ENCODE measurements at places on chromosomes 2 and 18.

- DNase-seq, result no peak
These were observed 69.6 kb downstream of the PTGR3 start for GRCh38 chr18:75139226-75139911.

DNA sequence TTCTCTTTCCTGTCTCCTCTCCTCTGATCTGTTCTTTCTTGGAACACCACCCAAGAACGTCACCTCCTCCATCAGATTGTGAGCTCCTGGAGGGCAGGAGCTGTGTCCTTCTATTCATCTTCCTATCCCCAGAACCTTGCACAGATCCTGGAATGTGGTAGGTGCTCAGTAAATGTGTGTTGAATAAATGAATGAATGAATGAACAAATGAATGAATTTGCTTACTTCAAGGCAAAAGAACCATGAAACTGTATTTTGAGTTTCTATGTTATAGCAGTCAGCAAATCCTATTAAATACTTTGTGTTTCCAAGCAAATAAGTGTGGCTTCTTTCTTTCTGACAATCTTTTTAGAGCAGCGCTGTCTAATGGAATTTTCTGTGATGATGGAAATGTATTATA, 14.8 kb downstream of the FABP1 start:
- DNase-seq, result no peak

DNA sequence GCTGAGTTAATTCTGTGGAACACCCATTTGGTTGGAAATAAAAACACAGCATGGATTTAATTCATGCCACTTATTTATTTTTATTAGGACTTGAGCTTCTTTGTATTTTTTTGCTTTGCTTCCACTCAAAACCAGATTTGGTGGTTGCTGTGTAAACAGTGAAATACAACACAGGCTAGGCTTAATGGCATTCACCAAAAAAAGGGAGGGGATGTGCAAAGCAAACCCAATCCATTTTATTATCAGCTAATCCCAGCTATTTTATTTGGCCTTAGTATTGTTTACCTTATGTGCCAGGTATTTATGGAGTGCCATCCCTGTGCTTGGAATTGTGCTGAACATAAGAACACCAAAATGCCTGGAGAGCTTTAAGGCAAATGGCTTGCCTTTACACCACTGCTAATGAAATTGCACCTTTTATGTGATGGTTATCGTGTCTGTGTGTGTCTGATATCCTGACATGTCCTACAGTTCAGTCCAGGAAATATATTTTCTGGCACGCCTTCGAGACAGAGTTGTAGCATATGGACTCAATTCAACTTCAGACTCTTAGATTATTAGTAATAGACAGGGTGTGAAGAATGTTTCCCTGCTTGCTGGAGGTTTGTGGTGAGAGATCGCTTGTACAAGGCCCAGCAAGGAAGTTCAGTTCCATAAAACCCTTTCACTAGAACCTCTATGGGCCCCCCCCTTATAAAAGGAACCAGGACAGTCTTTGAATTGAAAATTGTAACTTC, 99.6 kb downstream of the PRPF40A start:
- DNase-seq, result no peak

GRCh38 chr18:27120246-27120645, 64.9 kb downstream of the CHST9 start:
- no peak for DNase-seq

- DNase-seq, result no peak
These were observed 474.9 kb upstream of the TCF4 start for GRCh38 chr18:56062931-56063330.

DNA sequence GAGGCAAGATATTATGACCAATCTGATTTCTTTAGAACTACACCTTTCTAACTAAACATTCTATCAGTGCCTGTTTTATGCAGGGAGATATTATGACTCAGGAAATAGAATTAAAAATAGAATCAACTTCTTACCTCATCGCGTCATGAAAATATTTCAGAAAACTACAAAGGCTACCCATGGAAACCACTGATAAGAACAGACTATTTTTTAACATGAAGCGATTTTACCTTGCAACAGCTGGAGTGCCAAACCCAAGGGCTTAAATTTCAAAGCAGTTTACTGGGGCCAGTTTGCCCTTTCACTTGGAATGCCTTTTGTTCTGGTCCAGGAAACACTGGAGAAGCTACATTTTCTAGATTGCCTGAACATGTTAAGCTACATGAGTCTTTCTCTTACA, 304.8 kb upstream of the CCDC68 start:
- peak; percentile 59 for DNase-seq

DNA sequence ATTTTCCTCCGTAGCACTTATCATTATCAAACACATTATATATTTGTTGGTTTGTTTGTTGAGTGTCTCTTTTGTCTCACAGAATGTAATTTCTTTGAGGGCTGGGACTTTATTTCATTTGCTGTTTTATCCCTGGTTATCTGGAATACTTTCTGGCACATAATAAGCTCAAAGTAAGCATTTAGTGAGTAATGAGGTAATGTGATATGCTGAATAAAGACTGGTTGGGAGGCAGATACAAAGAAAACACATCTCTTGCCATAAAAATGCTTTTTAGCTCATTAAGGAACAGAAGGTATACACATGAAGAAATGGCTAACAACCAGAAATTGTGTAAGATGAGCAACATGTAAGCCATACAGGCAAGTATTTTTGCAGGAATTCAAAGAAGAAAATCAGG, 1411.8 kb downstream of the LRP1B start:
- no peak for DNase-seq

- DNase-seq, result no peak
These were observed 21.6 kb upstream of the RAB6C start for GRCh38 chr2:129957891-129958290.

- DNase-seq, result no peak
These were observed 436.6 kb downstream of the LRRTM4 start for GRCh38 chr2:77085561-77085960.

DNA sequence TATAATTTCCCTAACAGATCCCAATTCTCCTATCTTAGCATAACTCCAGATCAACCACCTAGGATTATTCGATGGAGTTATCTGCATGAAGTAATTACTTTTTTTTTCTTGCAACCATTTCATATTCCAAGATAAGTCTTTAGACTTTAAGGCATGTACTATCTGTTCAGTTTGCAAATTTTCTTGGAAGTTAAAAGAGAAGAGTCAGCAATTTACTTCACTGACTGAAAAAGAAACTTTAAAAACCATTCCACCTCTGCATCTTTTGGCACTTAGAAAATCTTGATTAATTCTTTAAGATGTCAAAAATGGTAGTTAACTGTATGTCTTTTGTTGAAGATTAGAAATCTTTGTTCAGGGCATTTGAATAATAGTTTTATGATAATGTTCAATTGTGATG, 830.5 kb upstream of the KLHL29 start:
- no peak for DNase-seq

DNA sequence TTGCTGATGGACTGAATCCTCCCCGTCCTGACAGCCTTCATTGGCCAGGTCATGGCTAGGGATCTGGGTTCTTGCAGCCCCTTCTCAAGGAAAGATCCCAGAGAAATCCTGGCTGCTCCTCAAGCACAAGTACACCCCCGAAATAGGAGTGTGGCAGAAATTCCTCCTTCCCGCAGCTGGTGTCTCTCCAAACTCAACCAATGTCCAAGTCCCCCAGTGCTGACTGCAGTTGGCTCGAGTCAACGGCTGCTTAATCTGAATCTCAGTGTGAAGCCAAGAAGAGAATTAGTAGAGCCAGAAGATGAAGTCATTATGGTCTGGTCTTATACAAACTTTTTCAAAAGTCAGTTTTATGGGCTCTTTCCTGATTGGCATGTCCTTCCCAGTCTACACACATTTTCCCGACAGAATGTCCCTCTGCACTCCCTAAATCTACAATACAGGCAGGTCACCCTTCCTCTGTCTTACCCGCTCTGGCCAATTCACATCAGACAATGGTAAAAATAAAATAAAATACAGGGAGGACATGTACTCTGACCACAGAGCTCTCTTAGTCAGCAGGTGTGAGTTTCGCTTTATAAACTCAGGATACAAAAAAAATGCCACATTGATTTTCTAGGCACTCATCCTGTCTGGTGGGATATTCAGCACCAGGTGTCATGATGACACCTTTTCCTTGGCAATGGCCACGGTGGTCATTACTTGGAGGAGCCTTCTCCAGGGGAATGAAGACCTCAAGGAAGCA, 76.9 kb upstream of the PAPOLG start:
- DNase-seq, result no peak

GRCh38 chr2:172106108-172106961, 3.6 kb upstream of the DLX2 start:
- DNase-seq, result peak; percentile 82

Data from neural progenitor cell (in vitro differentiated cells).